ENCODE measurements at places on chromosomes 2 and 18.

GRCh38 chr18:44759925-44760342, 79.2 kb downstream of the SETBP1 start:
- DNase-seq, result no peak

- no peak for DNase-seq
Measured at GRCh38 chr2:64485331-64485730, 31.4 kb downstream of the LGALSL start.

DNA sequence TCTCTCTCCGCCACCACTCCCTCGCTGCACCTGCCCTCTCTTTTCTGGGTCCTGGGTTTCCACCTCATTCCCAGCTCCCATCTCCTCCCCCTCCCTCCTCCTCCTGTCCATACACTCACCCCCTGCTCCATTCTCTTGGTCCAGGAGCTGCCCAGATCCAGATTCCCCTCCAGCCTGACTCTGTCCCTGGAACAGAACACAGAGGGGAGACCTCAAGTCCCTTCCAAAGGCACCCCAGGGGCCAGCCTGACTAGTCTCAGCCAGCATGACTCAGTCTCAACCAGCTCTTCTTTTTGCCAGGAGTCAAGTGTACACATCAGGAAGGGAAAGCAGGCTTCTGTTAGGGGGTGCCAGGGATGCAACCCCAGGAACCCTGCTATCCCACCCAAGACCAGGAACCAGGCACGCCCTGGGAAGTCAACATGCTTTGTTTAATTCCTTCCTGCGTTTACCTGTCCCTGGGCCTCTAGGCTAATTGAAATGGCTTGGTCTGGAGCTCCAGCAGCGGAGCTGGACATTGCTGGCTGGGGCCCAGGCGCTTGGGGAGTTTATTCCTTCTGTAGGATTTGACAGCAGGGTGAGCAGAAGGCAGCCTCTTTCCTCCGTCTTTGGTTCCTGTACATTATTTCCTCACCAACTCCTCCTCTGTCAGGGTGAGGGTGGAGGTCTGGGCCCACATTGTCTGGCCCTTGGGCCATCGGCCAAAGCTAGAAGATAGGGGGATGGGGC, 28.4 kb upstream of the SELENOI start:
- DNase-seq, result no peak

GRCh38 chr2:168277276-168277675, 29.9 kb upstream of the STK39 start:
- no peak for DNase-seq

DNA sequence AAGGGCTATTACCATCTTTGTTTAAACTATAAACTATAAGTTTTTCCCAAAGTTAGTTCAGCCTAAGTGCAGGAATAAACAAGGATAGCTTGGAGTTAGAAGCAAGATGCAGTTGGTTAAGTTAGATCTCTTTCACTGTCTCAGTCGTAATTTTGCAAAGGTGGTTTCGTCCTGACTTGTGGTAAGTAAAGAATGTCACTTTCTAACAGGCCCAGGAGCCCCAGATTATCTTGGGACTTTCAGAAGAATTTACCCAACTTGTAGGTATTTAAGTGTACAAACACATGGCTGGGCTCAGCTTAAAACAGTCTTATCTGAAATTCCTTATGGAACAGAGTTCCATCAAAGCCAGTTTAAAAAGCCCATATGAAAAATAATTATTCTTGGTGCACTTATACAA, 18.3 kb upstream of the FAM98A start:
- no peak for DNase-seq

DNA sequence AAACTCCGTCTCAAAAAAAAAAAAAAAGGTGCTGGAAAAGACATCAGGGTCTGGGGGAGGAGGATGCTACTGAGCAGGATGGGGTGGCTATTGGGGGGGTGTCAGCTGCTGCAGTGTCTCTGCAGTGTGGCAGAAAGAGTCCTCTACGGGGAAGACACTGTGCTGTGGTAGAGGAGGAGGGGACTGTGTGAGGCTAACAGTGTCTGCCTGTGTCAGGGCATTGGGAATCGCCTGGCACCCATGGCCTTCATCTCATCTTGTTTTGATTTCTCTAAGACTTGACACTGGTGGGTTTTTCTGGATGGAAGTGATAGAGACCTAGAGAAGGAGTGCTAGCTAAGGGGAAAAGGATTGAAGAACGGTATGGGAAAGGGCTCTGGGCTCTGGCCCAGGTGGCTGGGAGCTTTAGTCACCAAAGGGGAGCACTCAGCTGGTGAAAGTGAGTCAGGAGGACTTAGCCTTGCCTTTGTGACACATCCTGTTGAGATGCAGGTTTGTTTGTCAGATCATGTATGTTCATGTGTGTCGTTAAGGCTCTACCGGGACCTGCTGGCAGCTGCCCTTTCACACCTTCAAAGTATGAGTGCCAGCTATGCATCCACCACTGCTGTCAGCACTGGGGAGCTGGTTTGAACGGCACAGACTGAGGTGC, 58.0 kb downstream of the FARP2 start:
- no peak for DNase-seq

- no peak for DNase-seq
Measured at GRCh38 chr2:57793310-57793709, 253.3 kb upstream of the VRK2 start.

DNA sequence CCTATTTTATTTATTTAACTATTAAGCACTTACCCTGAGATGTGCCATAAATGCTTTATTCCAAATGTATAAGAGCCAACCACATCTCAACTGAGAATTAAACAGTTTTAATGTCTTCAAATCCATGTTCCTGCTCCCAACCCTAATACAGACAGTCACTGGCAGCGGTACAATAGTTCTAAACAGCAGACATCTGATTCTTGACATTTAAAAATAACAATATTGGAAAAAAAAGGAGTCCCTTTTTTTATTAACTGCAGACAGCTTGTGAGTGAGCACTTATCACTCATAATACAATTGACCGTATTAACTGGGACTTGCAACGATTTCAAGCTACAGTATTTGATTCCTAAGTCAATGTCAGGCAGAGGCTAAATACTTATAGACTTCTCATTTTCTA, 424.6 kb downstream of the TGIF1 start:
- no peak for DNase-seq

DNA sequence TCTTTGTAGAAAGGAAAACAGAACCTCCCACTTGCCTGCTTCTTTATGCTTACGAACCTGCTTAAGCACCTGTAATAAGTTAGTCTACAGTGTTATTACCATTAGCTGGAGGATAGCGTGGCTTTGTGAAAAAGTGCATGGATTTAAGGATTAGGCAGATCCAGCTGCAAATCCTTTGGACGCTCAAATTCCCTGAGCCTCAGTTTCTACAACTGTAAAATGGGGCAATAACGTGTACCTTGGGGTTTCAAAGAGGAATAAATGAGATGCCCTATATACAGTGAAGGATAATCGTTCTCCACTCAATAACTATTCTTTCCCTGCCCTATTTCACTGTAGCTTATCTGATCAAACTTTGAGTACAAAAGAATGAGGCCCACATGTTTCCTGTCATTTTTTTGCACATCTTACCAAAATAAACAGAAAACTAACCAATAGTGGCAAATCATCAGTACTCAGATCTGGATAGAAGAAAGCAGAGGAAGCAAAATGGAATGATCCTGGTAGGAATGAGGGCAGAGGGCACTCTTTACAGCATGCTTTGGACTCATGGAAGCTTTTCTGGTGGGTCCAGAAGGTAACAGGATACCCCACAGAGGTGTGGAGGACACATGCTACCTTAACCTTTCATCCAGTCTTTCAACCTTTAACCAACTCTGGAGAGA, 14.8 kb downstream of the MOGAT1 start:
- DNase-seq, result no peak

DNA sequence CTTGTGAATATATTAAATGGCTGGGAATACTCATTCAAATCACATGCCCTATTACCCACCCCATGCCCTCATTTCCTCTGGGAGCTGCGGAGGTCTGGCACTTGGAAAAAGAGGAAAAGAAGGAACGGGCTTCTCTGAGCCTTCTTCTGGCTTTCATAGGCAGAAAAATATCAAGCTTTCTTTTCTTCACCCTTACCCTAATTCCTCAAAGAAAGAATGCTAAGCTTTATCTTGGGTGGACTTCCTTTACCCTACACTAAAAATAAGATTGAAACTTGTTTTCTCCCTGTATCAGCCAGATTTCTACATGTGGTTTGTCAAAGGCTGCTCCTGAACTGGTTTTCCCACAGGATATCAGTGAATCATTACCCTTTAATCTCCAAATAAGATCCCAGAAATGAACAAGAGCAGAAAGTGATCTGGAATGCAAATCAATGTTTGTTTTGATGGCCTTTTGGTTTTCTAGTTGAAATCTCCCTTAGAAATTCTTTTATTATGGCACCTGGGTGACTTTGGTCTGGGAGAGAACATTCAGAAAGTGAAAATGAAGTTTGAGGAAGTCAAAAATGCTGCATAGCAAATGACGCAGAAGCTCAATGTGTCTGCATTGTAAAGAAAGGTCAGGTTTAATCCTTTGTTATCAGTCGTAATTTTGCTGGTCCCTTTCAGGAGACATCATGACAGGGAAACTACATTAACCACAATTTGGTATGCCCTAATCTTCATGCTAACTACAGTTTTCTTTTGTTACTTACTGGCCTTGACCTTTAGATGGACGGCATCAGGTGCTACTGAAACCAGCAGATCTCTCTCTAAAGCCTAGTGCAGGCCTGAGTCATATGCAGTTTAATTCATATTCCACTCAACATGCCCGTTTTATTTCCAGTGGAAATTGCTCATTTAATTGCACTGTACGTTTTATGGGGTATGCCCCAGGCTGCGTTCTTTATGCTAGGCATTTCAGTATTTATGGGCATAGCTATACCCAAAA, 46.6 kb upstream of the HNRNPA3 start:
- no peak for DNase-seq

DNA sequence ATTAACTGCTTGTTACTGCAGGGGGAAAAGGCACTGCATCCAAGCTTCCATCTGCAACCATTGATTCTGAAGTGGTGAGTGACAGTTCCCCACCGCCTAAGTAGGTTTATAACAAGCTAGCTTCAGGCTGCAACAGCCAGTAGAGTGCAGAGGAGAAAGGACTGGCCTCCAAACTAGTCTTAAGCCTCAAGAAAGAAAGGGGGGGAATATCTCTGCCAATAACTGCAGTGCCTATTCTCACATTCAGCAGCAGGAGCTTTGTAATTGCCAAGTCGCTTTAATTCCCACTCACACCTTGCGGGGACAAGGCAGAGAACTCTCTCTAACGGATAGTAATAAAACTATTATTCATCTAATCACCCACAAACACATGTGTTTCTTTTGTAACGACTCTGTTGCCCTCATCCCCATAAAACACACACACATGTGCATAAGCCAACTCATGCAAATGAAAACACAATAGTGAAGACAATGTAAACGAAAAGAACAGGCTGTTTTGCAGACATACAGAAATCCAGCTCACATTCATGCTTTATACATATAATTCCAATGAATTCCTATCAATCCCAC, 1963.3 kb upstream of the PIK3C3 start:
- DNase-seq, result no peak

DNA sequence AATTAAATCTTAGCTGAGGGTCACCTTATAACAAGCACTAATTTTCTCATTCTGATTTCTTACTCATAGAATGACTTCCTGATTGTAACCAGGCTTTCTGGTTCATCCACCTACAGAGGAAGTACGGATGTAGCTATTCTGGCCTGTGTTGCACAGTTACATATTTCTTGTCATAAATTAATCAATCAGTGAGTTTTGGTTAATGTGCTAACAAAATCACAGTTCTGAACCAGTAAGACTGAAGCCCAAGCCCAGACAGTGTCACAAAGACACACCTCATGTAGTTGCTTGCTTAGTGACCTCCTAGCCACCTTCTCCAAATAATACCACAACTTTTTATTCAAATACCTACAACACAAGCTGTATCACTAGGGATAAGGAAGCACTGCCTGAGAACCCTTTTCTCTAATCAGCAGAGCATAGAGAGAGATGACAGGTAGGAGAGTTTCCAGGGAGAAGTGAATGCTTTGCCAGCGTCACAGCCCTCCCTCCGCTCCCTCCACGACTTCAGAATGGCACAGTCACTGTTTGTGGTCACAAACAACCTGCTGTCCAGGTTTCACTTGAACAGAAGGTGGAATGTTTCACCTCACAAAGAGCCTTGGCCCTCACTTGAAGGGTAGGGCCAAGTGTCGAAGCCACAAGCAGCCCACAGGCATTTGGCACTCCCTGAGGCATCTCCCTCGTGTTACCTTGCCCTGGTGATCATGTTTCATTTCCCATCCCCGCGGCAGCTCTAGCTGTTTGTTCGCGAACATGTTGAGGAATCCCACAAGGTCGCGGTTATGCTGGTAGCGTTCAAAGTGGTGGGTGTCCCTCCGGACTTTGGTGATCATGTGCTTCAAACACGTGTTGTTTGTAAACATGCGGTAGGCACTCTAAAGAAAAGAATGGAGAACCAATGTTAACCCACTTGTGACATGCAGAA, 120.8 kb upstream of the STK17B start:
- no peak for DNase-seq

- DNase-seq, result no peak
Measured at GRCh38 chr2:64217198-64217869, 73.1 kb upstream of the PELI1 start.

GRCh38 chr18:37440206-37440605, 125.4 kb downstream of the CELF4 start:
- DNase-seq, result no peak

DNA sequence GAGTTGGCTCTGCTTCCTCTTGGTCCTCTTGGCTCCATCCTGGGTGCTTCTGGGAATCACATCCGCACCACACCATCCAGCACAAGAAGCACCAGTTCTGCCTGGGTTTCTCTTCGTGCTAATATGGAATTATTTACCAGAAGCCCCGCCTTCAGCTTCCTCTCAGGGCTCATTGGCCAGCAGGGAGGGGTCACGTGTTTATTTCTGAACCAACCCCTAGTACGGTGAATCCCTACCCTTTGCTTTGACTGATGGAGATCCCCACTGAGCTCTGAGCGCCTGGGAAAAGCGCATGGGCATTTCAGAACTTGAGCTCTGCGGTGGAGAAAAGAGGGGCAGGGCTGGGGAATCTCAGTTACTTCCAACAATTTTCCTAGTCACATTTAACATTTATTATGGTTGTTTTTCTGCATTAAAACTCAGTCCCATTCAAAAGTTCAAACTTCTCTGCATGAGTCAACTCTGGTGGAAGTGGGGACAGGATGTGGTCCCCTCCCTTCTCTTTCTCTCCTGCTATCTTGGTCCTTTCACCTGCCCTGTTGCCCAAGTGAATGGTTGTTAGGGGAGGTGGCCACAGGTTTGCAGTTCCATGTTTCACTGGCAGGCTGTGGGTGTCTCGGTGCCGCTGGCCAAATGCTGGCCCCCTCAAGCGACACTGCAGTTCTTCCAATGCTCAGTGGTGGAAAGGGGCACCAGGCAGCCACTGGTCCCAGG, 76.4 kb upstream of the TTC39C start:
- DNase-seq, result no peak

- DNase-seq, result no peak
Measured at GRCh38 chr2:160630801-160631590, 137.4 kb upstream of the RBMS1 start.

GRCh38 chr2:181723731-181724130, 43.4 kb upstream of the NEUROD1 start:
- no peak for DNase-seq

- DNase-seq, result no peak
Measured at GRCh38 chr18:36643061-36643460, 185.7 kb downstream of the TPGS2 start.

DNA sequence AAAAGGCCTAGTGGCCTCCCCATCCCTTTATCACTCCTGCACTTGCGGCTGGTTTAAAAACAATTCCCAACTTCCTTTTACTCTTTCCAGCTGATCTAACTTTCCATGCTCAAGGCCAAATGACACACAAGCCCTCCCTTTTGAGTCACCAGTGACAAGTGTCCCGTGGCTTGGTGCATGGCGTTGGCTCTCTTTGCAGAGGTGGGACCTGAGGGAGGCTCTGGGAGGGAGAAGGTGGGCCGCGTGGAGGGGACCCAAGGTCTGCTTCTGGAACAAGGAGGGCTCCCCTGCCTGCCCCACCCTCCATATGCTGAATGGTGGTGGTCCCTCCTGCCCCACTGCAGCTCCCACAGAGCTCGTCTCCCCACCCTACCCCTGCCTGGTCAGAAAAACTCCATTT, 30.8 kb upstream of the HPCAL1 start:
- no peak for DNase-seq
